Activated CD8-positive, alpha-beta memory T cell treated with anti-CD3 and anti-CD28 coated beads for 48 hours (primary cell): ENCODE measurements at places on chromosomes 1 and 21.

DNA sequence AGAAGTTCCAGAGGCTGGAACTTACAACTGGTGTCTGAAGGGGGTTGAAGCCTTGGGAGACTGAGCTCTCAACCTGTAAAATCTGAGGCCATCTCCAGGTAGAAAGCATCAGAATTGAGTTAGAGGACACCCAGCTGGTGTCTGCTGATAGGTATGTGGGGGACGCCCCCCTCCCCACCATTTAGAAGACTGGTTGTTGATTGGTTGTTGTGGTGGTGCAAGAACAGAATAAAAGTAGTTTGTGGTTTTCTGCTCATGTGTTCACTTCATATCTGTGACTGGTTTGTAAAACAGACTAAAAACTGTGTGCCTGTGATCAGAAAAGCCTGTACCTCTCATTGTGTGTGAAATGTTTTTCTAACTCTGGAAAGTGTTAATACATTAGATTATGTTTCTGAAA lies 33.2 kb upstream of the PDE4B start:
- DNase-seq: no peak

DNA sequence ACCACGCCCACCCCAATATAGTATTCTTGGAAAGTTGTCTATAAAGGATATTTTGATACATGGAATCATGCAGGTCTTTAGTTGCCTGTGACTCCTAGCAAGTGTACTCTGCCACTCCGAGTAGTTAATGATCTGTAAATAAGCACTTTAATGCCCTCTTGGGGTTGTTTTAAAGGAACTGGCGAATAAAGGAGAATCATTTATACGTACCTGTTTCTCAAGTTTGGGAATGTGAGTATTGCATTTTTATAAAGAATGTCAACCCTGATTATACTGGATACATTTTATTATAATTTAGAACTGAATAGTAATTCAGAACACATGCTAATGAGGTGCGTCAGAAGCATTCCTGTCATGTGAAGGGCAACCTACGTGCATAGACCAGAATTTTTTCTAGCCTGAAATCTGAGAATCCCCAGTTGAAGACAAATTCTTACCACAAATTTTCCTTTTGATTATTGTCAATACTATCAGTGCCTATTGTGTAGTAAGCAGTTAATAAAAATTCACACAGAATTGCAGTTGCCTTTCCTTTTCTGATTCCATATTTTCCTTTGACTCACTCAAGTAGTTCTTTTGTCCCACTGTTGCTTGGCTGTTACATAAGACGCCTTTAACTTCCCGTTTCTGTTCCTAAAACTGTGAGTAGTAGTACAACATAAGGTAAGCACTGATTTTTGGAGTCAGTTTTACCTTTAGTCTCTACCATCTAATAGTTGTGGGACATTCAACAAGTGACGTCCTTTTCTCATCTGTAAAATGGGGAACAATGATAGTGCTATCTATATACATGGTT lies 5.1 kb downstream of the AHCYL1 start:
- no peak for DNase-seq

DNA sequence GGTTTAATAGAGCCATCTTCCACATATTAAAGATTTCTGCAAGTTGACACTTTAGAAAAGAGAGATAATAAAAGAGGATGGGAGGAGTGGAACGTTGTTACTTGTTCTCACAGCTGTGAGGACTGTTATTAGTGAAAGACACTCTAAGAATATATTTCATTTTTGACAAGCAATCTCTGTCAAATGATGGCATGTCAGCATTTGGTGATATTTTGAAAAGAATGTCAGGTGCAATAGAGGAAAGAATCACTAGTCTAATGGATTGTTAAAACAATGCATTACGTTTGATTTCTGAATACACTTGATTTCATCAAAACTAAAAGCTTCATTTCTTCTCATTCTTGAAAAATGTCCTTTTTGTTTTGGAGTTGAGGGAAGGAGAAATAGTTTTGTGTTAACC lies 853.4 kb downstream of the PLA2G4A start:
- DNase-seq: no peak

- DNase-seq: no peak
These were observed 23.1 kb upstream of the PDE4B start for GRCh38 chr1:65769636-65770035.

- no peak for DNase-seq
These were observed at the start of gene TP73 for GRCh38 chr1:3651930-3652547. TP73 (plus strand) TSS chr1:3652516; CDS start chr1:3682366, 29,850 bp downstream.

- DNase-seq: no peak
These were observed 140.2 kb upstream of the ZBTB40 start for GRCh38 chr1:22311461-22311860.

DNA sequence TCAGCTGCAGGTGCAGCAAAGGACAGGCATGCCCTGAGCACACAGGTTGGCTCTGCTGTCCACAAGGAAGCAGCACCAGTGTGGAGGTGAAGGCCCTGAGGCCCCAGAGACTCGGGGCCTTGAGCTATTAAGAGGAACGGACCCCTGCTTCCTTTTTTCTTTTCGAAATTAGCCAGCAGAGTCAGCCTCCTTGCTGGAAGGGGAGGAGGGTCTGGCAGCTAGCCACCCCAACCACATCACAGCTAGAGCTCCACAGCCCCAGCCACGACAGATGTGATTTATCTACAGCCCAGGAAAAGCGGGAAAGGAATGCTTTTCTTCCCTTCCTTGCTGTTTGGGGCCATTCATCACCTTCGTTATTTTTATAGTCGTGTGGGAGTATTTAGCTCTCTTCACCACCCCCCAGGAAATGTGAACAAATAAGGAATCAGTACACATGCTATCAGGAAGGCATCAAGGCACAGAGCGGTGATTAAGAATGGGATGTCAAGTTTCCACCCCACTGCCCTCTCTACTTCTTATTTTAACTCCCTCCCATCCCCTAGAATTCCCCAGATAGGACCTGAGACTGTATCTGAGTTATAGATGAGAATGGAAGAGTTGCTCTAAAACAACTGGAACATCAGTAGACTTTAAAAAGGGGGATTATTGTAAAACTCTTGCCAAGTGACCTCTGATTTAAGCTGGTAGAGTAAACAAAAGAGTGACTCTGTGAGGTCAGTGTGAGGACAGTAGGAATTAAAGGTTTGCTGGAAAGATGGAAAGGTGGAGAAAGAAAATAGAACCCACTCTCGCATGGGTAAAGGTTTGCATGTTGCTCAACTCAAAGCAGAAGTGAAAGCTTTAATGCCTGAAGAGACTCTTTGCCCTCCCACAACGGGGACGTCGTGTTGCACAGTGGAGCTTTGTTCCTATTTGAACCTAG lies 224.7 kb upstream of the GJB5 start:
- DNase-seq: no peak
